ENCODE measurements at places on chromosomes 4 and X.

- DNase-seq, result peak; percentile 33
Measured at GRCh38 chr4:110184140-110184790, 14.2 kb downstream of the ELOVL6 start.

GRCh38 chr4:95580226-95580625, 31.5 kb upstream of the UNC5C start:
- no peak for DNase-seq

DNA sequence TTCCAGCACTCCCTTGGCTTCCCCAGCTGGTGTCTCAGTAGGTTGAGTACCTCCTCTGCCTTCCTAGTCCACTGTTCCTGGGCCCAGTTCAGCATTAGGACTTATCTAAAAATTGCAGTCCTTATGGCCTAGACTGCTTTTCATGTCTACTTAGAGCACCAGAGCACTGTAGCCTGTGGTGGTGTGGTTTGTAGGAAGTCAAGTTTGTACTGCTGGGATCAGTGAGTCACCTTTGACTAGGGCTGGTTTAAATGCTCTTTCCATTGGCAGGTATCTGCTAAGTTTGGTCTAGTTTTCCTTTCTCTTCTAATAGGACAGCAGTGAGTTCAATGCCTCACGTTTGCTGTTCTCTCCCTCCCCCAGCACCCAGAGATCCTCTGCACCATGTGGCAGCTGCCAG, 233.6 kb upstream of the WDFY3 start:
- DNase-seq, result peak; percentile 65

DNA sequence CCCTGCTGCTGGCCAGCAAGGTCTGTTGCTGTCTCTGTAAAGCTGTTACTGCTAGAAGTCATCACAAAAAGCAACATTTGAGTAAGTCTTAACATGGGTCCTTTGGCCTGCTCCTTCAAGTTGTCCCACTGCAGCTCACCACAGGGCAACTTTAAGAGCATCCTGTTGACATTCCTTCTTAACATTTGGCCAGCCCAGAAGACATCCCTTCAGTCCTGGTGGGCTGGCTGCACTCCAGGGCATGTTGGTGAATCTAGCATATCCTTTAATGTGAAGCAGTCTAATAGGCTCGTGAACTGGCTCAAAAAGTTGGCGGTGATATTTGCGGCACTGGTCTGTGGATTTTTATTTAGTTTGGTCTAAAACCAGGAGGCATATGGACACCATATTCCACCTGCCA, 92.2 kb upstream of the MAML3 start:
- DNase-seq, result no peak

DNA sequence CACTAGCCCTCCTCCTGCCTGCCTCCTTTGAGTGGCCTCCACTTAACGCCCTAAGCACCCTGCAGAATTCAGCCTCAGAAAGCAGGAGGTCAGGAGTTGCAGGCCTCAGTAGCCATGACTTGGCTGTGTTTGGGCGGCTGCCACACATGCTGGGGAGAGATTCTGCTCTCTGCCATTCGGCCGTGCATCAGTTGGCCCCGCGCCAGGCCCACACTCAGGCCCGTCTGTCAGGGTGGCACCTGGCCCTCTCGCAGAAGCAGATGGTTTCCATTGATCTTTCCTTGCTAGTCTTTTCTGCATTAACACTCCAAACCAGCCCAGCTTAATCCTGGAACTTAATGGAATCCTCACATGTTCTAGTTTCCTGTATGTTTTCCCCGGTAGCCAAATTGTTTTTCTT, 30.7 kb upstream of the ATP6AP2 start:
- DNase-seq, result no peak

- no peak for DNase-seq
Measured at GRCh38 chr4:83340692-83341343, 6.2 kb upstream of the HPSE start.

- DNase-seq, result no peak
Measured at GRCh38 chr4:138692411-138692810, 323.2 kb upstream of the NOCT start.

DNA sequence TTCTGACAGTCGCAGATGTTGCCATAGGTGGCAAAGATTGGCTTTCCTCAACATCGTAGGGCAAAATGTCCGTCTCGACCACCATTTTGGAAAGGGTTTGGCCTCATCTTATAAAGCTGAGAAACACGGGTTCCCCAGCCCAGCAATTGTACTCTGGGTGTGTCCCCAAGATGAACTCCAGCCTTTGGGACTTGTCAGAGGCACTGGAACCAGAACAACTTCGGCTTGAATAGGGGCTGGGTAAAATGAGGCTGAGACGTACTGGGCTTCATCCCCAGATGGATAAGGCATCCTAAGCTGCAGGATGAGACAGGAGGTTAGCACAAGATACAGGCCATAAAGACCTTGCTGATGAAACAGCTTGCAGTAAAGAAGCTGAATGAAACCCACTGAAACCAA, 151.9 kb downstream of the CRLF2 start:
- no peak for DNase-seq

DNA sequence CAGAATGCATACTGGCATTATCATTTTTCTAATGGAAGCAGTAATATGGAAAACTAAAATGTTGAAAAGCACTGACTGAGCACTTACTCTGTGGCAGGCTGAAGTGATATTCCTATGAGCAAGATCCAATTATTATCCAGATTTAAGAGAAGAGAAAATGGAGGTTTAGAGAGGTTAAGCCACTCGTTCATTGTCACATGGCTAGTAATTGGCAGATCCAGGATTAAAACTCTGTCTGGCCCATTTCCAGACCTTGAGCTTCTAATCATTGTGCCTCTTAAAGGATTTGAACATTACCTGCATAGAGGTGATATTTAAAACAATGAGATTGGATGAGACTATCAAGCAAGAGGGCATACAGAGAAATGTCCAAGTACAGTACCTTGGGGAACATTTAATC, 80.6 kb downstream of the MFAP3L start:
- DNase-seq, result no peak

- DNase-seq, result no peak
Measured at GRCh38 chr4:76055016-76055415, 19.1 kb upstream of the CXCL11 start.

GRCh38 chr4:16864199-16864598, 34.2 kb downstream of the LDB2 start:
- DNase-seq, result no peak

DNA sequence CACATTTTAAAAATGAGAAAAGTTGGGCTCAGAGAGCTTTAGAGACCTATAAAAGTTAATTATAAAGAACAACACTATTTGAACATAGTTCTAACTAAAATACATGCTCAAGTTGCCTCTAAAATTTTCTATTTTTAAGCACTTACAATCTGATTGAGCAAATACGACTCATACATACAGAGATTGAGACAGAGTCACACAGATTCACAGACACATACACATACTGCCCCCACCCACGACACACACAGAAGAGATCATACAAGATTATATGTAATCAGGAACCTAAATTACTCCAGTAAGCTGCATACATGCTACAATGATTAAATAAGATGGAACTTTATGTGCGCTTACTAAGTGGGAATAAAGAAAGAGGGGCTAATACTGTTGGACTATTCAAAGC, 2.7 kb upstream of the ASB5 start:
- peak; percentile 84 for DNase-seq

DNA sequence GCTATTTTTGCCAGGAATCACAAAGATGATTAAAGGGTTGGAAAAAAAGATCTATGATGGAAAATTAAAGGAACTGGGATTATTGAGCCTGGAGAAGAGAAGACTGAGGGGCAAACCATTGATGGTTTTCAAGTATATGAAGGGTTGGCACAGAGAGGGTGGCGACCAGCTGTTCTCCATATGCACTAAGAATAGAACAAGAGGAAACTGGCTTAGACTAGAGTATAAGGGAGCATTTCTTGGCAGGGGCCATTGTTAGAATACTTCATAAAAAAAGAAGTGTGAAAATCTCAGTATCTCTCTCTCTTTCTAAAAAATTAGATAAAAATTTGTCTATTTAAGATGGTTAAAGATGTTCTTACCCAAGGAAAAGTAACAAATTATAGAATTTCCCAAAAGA, 75.1 kb downstream of the NPNT start:
- DNase-seq, result no peak

- peak; percentile 74 for DNase-seq
Measured at GRCh38 chrX:119502727-119503483, 34.7 kb downstream of the SLC25A5 start.

GRCh38 chrX:2330487-2330886, 170.3 kb downstream of the DHRSX start:
- no peak for DNase-seq

DNA sequence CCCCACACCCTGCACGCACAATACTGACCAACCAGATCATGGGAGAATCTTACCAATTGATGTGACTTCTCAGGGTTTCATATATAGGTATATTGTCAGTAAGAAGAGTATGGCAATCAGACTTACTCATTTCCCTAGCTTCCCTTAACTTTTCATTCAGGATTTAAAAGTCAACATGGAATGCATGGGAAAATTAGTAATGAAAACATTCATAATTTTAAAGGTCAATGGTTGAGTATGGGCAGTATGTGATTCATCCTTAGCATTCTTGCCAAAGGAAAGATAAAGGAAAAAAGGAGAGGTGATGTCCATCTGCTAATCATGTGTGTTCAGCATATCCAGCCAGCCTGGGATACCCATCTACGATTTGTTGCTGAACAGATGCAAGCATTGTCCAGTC, 4.0 kb downstream of the DIPK2B start:
- DNase-seq, result no peak

DNA sequence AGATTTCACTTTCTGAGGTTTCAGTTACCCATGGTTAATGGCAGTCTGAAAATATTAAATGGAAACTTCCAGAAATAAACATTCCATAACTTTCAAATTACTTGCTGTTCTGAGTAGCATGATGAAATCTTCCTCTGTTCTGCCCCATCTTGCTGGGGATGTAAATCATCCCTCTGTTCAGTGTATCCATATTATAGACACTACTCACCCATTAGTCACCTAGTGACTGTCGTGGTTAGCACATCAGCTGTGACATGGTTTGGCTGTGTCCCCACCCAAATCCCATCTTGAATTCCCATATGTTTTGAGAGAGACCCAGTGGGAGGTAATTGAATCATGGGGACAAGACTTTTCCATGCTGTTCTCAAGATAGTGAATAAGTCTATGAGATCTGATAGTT, 125.5 kb upstream of the GIMD1 start:
- peak; percentile 52 for DNase-seq

GRCh38 chr4:186904101-186904500, 180.4 kb upstream of the FAT1 start:
- peak; percentile 96 for DNase-seq

- DNase-seq, result no peak
Measured at GRCh38 chr4:70994387-70995099, 1.1 kb downstream of the DCK start.

- peak; percentile 91 for DNase-seq
Measured at GRCh38 chr4:160026721-160027120, 923.8 kb downstream of the RAPGEF2 start.

GRCh38 chr4:176380352-176381157, 60.8 kb downstream of the SPCS3 start:
- DNase-seq, result no peak

GRCh38 chrX:119655125-119655524, 37.8 kb downstream of the SEPTIN6 start:
- DNase-seq, result peak; percentile 72

DNA sequence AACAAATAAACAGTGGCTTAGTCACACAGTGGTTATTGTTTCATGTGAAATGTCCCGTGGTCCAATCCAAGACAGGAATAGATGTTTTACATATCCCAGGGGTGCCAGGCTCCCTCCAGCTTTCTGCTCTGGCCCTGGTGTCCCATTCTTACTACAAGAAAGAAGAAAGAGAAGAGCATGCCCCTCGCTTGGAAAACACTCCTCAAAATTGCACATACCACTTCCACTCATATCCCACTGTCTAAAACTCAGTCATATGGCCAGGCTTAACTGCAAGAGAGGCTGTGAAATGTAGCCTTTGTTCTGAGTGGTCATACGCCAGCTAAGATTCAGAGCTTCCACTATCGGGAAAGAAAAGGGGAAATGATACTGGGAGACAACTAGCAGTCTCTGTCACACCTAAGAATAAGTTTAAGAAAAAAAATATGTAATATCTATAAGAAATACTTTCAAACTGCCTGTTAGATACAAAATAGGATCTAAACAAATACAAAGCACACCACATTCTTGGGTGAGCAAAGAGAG, 306.8 kb upstream of the FAM241A start:
- DNase-seq, result no peak

- DNase-seq, result no peak
Measured at GRCh38 chrX:139204571-139204897, 326.0 kb upstream of the F9 start.

DNA sequence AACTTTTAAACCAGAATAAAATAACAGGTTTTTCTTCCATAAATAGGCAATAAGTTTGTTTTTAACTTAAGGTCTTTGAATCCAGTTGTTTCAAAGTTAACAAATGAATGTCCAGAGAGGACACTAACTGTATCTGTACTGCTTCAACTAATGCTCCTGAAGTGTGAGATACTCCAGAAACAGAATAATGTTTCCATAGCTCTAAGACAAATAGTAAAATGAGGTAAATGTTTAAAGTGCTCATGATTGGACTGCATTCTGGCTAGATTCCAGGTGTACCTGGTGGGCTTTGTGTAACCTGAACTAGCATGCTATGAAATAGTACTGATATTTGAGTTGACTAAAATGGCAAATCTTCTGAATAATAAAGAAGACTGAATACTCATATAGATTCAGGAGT, 51.7 kb downstream of the METTL14 start:
- DNase-seq, result no peak

DNA sequence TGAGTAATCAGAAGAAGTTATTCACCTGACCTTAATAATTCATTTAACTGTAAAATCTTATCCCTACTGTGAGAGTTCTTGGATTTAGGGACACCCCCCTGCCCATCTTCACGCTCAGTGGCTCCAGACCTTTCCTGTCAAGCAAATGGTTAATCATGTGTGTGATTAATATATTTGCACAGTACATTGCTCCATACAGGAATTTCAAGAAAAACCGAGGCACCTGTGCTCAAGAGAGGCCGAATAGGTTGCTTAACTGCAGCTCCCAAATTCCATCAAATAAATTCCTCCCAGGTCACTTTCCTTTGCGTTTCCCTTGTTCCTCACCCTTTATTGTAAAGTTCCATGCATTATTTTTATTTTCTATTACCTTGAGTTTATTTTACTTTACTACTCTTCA, 119.5 kb downstream of the STOX2 start:
- peak; percentile 77 for DNase-seq

Data from bronchial epithelial cell (primary cell).